ENCODE measurements at places on chromosomes 11 and 22.
A peak's percentile ranks its signal among the peaks of the same experiment; 100 is the strongest.

DNA sequence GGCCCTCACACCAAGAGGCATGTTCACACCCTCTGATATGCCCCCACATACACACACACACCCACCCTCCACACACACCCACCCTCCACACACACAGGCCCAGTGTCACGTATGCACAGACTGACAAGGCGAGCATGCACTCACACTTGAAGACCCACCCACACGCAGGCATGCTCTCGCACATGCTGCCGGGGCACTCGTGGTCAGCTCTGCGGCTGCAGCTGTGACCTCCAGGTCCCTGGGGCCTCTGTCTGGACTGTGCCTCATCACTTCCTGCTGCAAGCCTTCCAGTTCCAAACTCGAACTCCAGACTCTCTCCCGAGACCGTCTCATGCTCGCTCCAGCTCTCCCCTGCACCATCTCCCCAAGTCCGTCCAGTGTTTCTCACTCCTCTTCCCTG lies 9.5 kb downstream of the DCHS1 start:
- DNase-seq = no peak

DNA sequence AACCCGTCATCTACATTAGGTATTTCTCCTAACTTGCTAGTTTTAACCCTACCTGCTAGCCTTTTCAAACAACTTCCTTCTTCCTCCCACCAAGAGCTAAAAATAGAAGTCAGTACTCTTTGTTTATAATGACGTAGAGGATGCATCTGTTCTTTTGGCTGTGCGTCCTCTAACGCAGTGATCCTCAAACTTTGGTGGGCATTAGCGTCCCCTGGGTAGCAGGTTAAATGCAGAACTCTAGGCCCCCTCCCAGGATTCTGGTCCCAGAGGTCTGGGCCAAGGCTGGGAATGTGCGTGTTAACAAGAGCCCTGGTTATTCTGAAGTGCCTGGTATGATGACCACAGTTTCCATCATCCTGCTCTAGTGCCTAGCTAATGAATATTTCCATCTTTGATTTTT lies 67.6 kb downstream of the BARX2 start:
- DNase-seq = no peak

DNA sequence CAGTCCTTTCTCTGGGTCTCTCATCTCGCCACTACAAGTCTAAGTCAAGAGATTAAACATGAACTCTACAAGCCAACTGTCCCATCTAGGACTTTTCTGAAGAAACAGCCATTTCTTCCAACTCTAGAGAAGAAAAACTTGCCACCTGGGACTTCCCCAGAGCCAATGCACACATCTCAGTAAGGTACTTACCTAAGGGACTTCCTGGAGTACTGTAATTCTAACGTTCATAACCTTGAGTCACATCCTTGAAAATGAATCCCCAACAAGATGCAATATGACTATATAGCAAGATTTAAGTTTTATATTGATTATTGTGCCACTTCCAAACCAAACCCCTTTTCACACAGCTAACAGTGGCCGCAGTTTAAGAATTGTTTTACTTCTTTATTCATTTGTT lies 11.9 kb upstream of the ISX start:
- no peak for DNase-seq

- DNase-seq = no peak
Measured at GRCh38 chr22:44109416-44109815, 71.3 kb upstream of the PARVG start.

- DNase-seq = no peak
Measured at GRCh38 chr11:73218106-73218829, at the start of gene P2RY2. Gene P2RY2 (plus strand): TSS chr11:73218281. CDS start chr11:73234160, 15,879 bp downstream.

DNA sequence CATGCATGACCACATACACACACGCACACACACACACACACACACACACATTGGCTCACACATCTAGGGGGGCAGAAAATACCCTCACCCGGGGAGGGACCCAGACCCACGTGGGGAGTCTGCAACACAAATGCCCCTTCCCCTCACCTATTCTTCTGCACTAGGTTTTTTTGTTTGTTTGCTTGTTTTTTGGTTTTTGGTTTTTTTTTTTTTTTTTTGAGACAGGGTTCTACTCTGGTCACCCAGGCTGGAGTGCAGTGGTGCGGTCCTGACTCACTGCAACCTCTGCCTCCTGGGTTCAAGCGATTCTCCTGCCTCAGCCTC lies 28.4 kb downstream of the WEE1 start:
- no peak for DNase-seq

GRCh38 chr11:117328375-117329010 lies 839 bp downstream of the CEP164 start:
- peak; percentile 18 for DNase-seq

- DNase-seq = no peak
Measured at GRCh38 chr11:37500425-37500824, 902.4 kb upstream of the RAG2 start.

DNA sequence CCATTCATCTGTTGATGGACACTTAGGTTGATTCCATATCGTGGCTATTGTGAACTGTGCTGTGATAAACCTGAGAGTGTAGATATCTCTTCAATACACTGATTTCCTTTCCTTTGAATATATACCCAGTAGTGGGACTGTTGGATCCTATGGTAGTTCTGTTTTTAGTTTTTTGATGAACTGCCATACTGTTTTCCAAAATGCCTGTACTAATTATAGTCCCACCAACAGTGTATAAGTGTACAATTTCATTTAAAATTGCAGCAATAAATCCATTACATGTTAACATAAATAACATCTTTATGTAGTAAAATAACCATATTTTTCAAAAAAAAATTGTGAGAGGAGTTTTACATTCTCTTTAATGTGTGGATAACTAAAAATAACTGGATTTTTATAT lies 65.0 kb upstream of the SYT9 start:
- no peak for DNase-seq

DNA sequence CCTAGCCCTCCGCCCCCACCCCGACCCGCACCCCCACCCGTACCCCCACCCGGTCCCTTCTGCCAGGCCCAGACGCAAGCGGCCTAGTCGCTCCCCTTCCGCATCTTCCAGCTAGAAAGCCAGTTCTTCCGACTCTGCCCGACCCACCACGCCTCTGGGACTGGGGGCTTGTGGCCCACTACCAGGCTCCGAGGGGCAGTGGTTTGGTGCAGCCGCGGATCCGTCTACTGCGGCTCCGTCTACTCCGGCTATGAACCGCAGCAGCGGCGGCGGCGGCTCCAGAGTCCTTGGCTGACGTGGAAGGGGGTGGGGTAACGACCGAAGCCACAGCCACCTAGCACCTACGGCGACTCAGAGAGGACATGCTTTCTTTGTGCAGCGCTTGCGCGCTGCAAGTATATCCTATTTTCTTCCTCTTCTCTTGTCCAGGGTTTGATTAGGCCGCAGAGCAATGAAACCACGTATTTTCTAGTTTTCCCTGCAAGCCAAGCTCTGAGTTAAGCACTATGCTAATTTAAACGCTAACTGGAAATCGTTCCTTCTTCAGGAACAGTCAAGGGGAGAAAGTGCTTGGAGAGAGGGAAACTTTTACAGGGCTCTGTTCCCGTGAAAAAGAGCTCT lies at the start of gene COPB1:
TSS of gene COPB1 (minus strand) at position 252 of the 621 bp plus-strand sequence. CDS start 883 bp downstream, outside the sequence.
- peak; percentile 88 for DNase-seq

All from SK-N-DZ (cell line).